ENCODE measurements at places on chromosomes 6 and 20. TPM values are rescaled to one million over a fixed set of nuclear protein-coding genes. Genes with fewer than 3 reads are reported as not detected.

The CALHM5 gene
- total RNA-seq, result 0.45 TPM

The SGK2 gene
- total RNA-seq, result 1.6 TPM

The MYBL2 gene
- total RNA-seq, result 124 TPM

The BMP5 gene
- total RNA-seq, result 2.4 TPM

The KCTD20 gene
- total RNA-seq, result 52.5 TPM

The TMEM14B gene
- total RNA-seq, result 80.8 TPM

The EYA4 gene
- total RNA-seq, result 0.86 TPM

The SAPCD1 gene
- 25.1 TPM for total RNA-seq

The PAX1 gene
- total RNA-seq, result not detected

The RFX6 gene
- total RNA-seq, result not detected

The RHAG gene
- total RNA-seq, result not detected

The CD40 gene
- 4.2 TPM for total RNA-seq

The KCNG1 gene
- 4.5 TPM for total RNA-seq

The RGS19 gene
- 11.1 TPM for total RNA-seq

The PACRG gene
- total RNA-seq, result 0.59 TPM

The RSPH4A gene
- 2.4 TPM for total RNA-seq

The PFDN6 gene
- 54.9 TPM for total RNA-seq

The VSX1 gene
- total RNA-seq, result 4.2 TPM

The CD83 gene
- total RNA-seq, result 7.1 TPM

The TSBP1 gene
- total RNA-seq, result not detected

The PRDM13 gene
- total RNA-seq, result 0.14 TPM

The ARMC12 gene
- total RNA-seq, result 2.7 TPM

The FNDC1 gene
- total RNA-seq, result 0.09 TPM

The PTCRA gene
- total RNA-seq, result not detected

The PLN gene
- total RNA-seq, result not detected

The ROMO1 gene
- total RNA-seq, result 158 TPM

The FLRT3 gene
- total RNA-seq, result 35.2 TPM

The LY6G5C gene
- 11.0 TPM for total RNA-seq

The RNF39 gene
- total RNA-seq, result not detected

The RPS6KA2 gene
- total RNA-seq, result 32.6 TPM

The MYH7B gene
- total RNA-seq, result 0.55 TPM

The ZCCHC3 gene
- total RNA-seq, result 58.9 TPM
